ENCODE measurements at places on chromosomes 11 and 22. TPM values are rescaled to one million over a fixed set of nuclear protein-coding genes. Genes with fewer than 3 reads are reported as not detected.

Gene CLMP
- 139 TPM for total RNA-seq

Gene CD44
- total RNA-seq: 385 TPM

Gene SAA2
- total RNA-seq: not detected

Gene TBX1
- total RNA-seq: 0.32 TPM

Gene LRFN4
- 12.3 TPM for total RNA-seq

Gene NADSYN1
- total RNA-seq: 85.8 TPM

Gene NPAS4
- not detected for total RNA-seq

Gene NRIP3
- 3.0 TPM for total RNA-seq

Measured in bronchial smooth muscle cell (primary cell).